GM12878 (cell line): ENCODE measurements at places on chromosomes 16 and 17. TPM values are rescaled to one million over a fixed set of nuclear protein-coding genes. Genes with fewer than 3 reads are reported as not detected.

KRTAP4-3 gene
- total RNA-seq: not detected in 2 replicates

MT1M gene
- total RNA-seq: not detected in 2 replicates

HS3ST2 gene
- not detected in 2 replicates for total RNA-seq

CES5A gene
- total RNA-seq: not detected in 2 replicates

MT4 gene
- total RNA-seq: not detected in 2 replicates

TNFRSF17 gene
- 92.4 and 106 TPM in 2 replicates for total RNA-seq

NXPH3 gene
- total RNA-seq: 0.11 and 0.13 TPM in 2 replicates

MT1F gene
- total RNA-seq: 0.40 and 1.1 TPM in 2 replicates

MLKL gene
- 11.6 and 12.0 TPM in 2 replicates for total RNA-seq

TAF15 gene
- total RNA-seq: 202 and 205 TPM in 2 replicates

RASL10B gene
- total RNA-seq: 0.05 TPM in 1 of 2 replicates, not detected in the other

LRRC46 gene
- total RNA-seq: 0.38 and 0.53 TPM in 2 replicates

PRSS33 gene
- total RNA-seq: not detected in 2 replicates

ZNF750 gene
- total RNA-seq: not detected in 2 replicates

RRAD gene
- total RNA-seq: 4.0 and 4.6 TPM in 2 replicates
